ENCODE measurements at places on chromosomes 16 and 17.
A peak's percentile ranks its signal among the peaks of the same experiment; 100 is the strongest.

GRCh38 chr16:87874639-87875427 is 5.5 kb upstream of the SLC7A5 start:
- DNase-seq, result no peak

GRCh38 chr17:48597778-48598631 is 4.4 kb upstream of the HOXB5 start:
- peak; percentile 89 for DNase-seq

DNA sequence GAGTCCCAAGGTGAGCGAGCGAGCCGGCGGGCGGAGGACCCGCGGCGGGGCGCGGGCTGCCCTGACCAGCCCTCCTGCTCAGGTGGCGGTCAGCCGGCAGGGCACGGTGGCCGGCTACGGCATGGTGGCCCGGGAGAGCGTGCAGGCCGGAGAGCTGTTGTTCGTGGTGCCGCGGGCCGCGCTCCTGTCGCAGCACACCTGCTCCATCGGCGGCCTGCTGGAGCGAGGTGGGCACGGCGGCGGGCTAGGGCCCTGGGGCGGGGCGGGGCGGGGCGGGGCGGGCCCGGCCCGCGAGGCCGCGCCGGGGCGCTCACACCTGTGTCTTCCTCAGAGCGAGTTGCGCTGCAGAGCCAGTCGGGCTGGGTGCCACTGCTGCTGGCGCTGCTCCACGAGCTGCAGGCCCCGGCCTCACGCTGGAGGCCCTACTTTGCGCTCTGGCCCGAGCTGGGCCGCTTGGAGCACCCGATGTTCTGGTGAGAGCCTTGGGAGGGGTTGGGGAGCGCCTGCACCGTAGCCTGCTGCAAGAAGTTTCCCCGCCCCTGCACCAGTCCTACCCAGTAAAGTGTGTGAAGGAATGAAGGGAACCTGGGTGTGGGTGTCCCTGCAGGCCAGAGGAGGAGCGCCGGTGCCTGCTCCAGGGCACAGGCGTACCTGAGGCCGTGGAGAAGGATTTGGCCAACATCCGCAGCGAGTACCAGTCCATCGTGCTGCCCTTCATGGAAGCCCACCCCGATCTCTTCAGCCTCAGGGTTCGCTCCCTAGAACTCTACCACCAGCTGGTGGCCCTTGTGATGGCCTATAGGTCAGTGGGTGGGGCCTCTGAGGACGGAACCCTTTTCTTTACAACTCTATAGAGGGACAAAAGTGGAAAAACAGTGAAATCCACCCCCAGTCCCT is 802 bp downstream of the SETD6 start:
- DNase-seq, result no peak

GRCh38 chr16:52993179-52993578 is 59.5 kb downstream of the CHD9NB start:
- no peak for DNase-seq
